SK-N-DZ (cell line): ENCODE measurements at places on chromosomes 1 and 21.

- peak; percentile 11 for DNase-seq
These were observed 83.3 kb downstream of the DISP1 start for GRCh38 chr1:222898191-222898527.

- DNase-seq: no peak
These were observed 34.9 kb downstream of the FOXO6 start for GRCh38 chr1:41396084-41396483.

- DNase-seq: no peak
These were observed 12.5 kb downstream of the IQGAP3 start for GRCh38 chr1:156559797-156560385.

DNA sequence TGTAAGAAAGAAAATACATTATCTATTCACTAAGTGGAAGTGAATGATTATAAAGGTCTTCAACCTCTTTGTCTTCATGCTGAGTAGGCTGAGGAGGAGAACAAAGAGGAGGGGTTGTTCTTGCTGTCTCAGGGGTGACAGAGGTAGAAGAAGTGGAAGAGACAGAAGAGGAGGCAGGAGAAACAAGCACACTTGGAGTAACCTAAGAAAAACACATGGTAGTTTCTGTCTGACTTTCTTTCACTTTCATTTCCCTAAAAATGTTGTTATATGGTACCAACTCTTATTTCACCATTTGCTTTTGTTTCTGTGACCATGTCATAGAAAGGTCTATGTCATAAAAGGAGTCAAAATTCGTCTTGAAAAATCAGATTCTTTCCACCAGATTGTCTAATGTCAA lies 696.6 kb upstream of the BRINP3 start:
- DNase-seq: no peak

- DNase-seq: no peak
These were observed 149.6 kb downstream of the DISC1 start for GRCh38 chr1:231776010-231776756.

GRCh38 chr1:168608796-168609715 lies 32.7 kb downstream of the XCL1 start:
- DNase-seq: peak; percentile 64

GRCh38 chr1:54579337-54579781 lies 31.3 kb downstream of the ACOT11 start:
- DNase-seq: no peak

GRCh38 chr1:172654535-172654934 lies 4.4 kb upstream of the FASLG start:
- no peak for DNase-seq

- no peak for DNase-seq
These were observed 1.7 kb downstream of the LIN28A start for GRCh38 chr1:26412180-26412840.

GRCh38 chr1:25020173-25020845 lies 90.2 kb upstream of the RUNX3 start:
- DNase-seq: no peak

DNA sequence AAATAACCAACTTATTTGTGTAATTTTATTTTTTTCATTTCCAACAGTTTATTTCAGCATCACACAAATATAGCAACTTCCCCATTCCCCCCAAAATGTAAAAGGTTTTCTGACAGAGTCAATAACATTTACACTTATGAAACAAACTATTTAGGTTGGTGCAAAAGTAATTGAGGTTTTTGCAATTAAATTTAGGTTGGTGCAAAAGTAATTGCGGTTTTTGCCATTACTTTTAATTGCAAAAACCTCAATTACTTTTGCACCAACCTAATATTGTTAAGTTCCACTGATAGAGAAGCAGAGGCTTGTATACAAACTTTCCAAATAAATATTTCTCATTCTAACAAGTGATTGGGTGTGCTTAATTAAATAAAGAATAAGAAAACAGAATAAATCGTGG lies 270.9 kb upstream of the DUSP10 start:
- no peak for DNase-seq

GRCh38 chr1:62654744-62655143 lies 33.4 kb downstream of the DOCK7 start:
- no peak for DNase-seq

- DNase-seq: no peak
These were observed at the start of gene TTC22 for GRCh38 chr1:54800899-54801759. Gene TTC22, minus strand, starts transcription at chr1:54801323. Its CDS starts 160 bp downstream, at chr1:54801163.

- no peak for DNase-seq
These were observed 319.1 kb upstream of the GREM2 start for GRCh38 chr1:240931031-240931430.

DNA sequence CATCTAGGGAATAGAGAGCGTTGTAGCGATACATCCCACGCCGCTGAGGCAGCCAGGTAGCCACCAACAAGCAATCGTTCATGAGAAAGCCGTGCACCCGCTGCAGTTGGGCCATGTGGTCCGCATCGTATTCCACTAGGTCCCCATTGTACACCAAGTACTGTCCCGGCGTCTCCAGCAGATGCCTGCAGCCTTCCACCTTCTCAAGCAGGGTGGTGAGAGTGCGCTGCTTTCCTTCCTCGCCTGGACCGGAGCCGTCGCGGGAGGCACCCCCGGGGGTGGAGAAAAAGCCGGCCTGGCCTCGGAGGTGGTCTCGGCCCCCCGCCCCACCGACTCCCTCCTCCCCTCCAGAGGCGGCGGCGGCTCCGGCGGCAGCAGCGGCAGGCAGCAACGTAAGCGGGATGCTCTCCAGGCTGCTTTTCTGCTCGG lies 595 bp downstream of the EXOC8 start:
- peak; percentile 10 for DNase-seq

DNA sequence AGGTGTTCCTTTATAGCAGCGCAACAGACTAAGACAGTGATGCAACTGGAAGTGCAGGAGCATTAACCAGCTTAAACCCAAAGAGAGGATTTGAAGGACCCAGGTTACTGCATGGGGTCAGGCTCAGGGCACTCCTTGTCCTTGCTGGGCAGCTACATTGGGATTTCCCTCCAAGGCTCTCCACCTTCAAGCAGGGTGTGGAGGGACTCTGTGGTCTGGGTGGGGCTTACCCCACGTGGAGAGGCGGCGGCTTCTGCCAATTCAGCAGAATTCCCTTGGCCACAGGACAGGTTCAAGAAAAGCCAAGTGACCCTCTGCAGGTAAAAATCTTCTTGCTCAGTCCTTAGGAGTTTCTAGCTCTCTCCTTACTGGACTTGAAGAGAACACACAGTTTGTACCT lies 6.5 kb downstream of the RRP1B start:
- DNase-seq: no peak

- DNase-seq: no peak
These were observed 2.7 kb downstream of the GIPC2 start for GRCh38 chr1:78048446-78048845.

GRCh38 chr1:38994196-38994595 lies 3.1 kb downstream of the AKIRIN1 start:
- DNase-seq: no peak

- DNase-seq: no peak
These were observed 65.1 kb upstream of the JUN start for GRCh38 chr1:58848818-58849411.

GRCh38 chr21:42216726-42217572 lies 2.0 kb upstream of the ABCG1 start:
- DNase-seq: no peak
